Pancreas (tissue), 10 donors: ENCODE measurements at places on chromosomes 3 and 15.

- DNase-seq, result no peak
- no peaks in the 10 kb centered on the region for H3K4me1 ChIP-seq
Observed at GRCh38 chr15:70854666-70854976, 664 bp upstream of the LARP6 start.

GRCh38 chr15:52428297-52428696 lies 100.4 kb downstream of the MYO5A start:
- H3K4me1 ChIP-seq, result no peaks in the 10 kb centered on the region
- no peak for DNase-seq
- no peaks in the 10 kb centered on the region for H3K27me3 ChIP-seq
- H3K36me3 ChIP-seq, result no peaks in the 10 kb centered on the region

DNA sequence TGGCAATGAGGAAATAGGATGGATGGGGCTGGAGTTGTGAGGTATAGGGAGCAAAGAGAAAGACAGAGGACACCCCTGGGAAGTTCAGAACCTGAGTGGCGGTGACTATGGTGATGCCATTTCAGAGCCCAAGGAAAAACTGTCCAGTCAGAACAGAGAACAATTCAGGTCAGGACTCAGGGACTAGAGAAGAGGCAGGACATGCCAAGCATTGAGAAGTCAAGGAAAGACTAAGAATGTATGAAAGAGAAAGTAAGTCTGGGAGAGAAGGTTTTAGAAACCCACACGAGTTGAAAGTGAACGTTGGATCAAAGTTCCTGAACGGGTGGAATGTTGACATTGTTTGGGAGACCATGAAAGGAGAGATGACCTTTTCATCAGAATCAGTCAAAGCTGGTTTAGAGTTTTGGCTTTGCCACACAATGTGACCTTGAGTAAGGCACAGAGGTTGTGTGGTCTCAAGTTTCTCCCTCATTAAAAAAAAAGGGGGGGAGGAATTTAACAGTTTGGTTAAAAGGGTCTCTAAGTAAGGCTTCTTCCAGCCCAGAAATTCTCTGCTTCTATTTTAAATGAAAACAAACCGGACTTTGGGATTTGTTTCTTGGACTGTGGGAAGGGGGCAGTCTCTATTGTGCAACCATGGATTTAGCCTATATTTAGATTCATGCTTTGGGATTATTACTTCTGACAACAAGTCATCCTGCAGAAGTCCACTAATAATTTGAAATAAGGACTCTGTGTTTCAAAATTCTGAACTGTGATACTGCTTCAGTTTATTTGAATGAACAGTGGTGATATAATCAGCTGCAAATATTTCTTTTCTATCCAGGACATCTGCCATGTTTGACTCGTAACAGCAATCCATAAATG lies 315.9 kb upstream of the TBL1XR1 start:
- no peak for DNase-seq
- peaks cover 7% of the 10 kb centered on the region for H3K4me1 ChIP-seq
- H3K27ac ChIP-seq, result no peak overlapping the region
- H3K27me3 ChIP-seq, result no peaks in the 10 kb centered on the region
- no peaks in the 10 kb centered on the region for H3K36me3 ChIP-seq
- no peak overlapping the region for H3K4me3 ChIP-seq

DNA sequence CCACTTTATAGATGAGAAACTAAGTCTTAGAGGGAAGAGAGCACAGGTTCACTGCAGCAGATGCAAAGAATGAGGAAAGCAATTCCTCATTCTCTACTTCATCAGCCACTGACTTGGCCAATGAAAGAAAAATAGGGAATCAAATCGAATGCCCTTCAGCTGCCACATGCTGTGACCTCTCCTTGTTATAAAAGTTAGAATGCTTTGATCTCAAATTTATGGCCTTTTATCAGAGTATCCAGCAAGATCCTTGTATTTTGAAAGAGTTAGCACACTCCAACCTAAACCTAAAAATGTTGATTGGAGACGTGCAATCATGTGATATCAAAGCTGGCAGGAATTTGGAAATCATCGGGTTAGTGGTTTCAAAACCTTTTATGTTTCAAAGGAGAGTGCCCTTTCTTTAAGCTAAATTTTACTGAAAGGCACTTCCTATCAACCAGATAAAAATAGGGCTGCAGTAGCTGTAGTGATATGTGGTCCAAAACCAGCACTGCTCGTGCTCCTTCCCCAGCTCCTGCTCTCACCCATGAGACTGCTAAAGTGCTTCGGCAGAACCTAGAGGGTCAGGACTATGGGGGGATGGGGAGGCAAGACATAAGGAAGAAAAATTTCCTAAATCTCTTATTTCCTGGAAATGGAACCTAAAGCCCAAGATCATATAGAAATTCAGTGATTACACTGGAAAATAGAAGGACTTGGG lies 617.0 kb downstream of the PYDC2 start:
- no peaks in the 10 kb centered on the region for H3K36me3 ChIP-seq
- H3K27me3 ChIP-seq, result no peaks in the 10 kb centered on the region
- no peak overlapping the region for H3K4me3 ChIP-seq
- no peak for DNase-seq
- H3K4me1 ChIP-seq, result no peaks in the 10 kb centered on the region

DNA sequence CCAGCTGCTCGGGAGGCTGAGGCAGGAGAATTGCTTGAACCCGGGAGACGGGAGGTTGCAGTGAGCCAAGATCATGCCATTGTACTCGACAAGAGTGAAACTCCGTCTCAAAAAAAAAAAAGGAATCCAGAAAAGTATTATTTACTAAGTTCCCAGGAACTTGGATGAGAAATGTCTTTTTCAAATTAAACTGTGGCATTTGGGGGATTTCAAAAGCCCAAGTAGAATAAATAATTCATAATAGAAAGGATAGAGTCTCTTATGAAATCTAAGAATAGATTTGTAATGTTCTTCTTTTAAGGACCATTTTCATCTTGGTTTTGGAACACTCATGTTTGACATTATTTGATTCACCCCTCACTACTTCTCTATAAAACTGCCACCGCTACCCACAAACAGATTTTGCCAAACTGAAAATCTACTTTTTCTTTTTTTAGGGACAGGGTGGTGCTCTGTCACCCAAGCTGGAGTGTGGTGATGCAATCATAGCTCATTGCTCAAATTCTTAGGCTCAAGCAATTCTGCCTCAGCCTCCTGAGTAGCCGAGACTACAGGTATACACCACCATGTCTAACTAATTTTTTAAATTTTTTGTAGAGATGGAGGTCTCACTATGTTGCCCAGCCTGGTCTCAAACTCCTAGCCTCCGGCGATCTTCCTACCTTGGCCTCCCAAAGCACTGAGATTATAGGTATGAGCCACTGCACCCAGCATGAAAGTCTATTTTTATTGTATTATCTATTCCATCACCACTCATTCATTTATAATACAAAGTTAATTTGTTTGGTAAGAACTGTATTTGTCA lies 99.3 kb downstream of the SENP2 start:
- no peak overlapping the region for H3K4me3 ChIP-seq
- no peak overlapping the region for H3K27ac ChIP-seq
- no peaks in the 10 kb centered on the region for H3K27me3 ChIP-seq

DNA sequence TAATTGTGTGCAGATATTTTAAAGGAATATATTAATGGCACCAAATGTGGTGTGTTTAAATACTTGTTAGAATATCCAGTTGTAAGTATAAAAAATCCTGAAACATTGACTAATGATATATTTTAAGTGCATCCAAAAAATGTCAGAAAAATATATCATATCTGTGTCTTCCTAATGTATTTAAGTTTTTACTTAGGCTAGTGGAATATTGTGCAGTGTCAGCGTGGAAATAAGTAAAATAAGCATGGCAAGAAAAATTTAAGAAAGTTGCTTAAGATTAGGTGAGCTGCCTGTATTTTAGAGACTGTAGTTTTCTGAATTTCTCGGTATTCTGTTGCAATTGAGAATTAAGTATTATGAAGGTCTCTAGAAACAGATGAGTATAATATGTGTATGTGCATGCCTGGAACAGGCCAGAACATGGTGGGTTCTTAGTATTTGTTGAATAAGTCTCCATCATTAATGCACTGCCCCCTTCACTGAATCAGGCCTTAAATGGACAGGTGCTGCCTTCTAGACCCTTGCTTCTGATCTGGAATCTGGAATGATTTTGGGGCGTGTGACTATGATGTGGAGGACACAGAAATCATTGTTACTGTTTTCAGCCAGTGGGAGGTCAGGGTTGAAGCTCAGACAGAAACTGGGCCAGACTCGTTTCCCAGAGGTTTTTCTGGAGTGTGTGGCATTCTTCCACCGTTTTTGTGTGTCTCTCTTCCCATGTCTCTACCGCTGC lies 86.1 kb downstream of the TRAK1 start:
- H3K27me3 ChIP-seq, result no peaks in the 10 kb centered on the region
- peaks cover 5% of the 10 kb centered on the region for H3K4me1 ChIP-seq
- H3K4me3 ChIP-seq, result no peak overlapping the region

GRCh38 chr3:17030438-17030837 lies 145.7 kb downstream of the PLCL2 start:
- no peak overlapping the region for H3K4me3 ChIP-seq
- no peak for DNase-seq
- H3K27ac ChIP-seq, result no peak overlapping the region
- H3K4me1 ChIP-seq, result peaks cover 6% of the 10 kb centered on the region

DNA sequence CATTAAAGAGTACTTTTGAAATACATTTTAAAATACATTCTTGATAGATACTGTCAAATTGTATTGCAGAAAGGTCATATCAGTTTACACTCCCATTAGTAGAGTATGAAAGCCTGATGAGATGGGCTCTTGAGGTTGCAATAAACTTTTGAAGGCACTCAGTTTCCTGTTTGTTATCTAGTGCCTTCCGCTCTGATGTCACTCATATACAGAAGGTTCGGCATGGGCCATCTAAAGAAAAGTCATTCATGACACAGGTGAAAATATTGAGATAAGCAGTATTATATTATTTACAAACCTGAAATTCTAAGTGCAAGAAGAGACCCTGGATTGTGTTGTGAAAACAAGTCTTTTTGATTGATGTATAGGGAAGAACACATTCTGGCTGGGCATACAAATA lies 36.5 kb upstream of the DENND4A start:
- H3K27me3 ChIP-seq, result no peaks in the 10 kb centered on the region
- H3K27ac ChIP-seq, result no peak overlapping the region
- no peak overlapping the region for H3K4me3 ChIP-seq
- no peak for DNase-seq
- H3K36me3 ChIP-seq, result no peaks in the 10 kb centered on the region
- peaks cover 12% of the 10 kb centered on the region for H3K4me1 ChIP-seq

DNA sequence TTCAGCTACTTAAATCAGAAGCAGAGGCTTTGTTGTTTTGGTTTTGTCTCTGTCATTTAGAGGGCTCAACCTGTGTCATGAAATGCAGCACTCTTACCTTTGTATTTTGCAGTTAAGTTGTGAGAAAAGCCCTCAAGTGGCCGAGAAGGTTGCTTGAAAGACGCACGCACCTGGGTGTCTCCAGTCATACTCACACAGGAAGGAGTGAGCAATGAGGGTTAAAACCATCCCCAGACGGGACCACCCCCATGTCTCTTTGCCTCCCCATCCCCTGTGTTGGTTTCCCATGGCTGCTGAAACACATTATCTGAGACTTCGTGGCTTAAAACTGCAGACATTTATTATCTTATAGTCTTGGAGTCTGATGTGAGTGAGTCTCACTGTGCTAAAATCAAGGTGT lies 376.1 kb upstream of the CFAP20DC start:
- no peaks in the 10 kb centered on the region for H3K36me3 ChIP-seq
- H3K27ac ChIP-seq, result no peak overlapping the region
- no peak for DNase-seq
- no peak overlapping the region for H3K4me3 ChIP-seq
- no peaks in the 10 kb centered on the region for H3K27me3 ChIP-seq
- no peaks in the 10 kb centered on the region for H3K4me1 ChIP-seq
